ENCODE measurements at places on chromosomes 7 and 10.

DNA sequence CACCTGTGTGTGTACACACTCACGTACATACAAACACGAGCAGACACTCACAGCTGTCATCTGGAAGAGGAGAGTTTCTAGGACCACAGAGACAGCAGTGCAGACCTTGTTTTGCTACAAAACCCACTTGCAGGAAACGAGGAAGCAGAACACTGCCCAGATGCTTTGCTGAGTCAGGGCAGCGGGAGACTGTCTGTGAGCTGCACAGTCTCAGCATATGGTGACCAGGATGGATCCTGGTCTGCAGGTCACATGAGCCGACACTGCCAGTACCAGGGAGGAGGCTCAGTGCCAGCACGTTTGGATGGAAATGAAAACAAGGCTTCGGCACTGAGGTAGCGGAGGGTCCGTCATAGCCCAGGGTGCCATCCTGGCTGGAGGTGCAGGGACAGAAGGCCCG lies 117.6 kb upstream of the DPP6 start:
- DNase-seq = no peak

DNA sequence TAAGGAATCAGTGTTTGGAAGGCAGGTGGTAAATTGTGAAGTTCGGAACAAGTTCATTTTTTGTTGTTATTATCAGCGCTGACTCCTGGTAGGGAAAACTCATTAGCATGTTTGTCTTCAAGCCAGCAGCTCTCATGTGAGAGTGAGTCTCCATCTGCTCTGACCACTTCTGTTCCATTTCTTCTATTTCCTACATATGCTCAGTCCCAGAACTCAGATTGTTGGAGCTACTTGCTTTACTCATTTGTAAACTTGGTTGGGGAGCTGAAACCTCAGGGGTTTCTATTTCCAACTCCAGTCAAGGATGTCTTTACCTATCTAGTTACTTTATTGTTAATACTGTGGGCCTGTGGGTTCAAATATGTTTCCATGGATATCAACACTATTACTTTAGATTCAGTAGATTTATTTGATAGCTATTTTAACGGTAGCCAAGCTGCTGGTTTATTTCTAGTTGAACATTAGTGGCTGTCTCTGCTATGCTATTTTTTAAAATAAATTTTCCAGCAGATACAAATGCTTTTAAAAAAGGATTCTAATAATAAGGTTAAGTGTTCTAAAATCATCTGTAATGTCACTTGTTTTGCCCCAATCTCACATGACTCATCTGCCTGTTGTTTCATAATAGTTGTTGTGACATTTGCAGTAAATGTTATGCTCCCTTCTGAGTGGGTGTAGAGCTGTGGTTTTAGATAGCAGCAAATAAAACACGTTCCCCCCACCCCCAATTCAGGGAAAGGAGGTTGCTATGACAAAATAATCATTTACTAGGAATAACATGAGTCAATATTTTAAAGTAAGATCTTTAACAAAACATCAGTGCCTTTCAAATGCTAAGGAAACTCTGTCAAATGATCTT lies 143.3 kb downstream of the HDAC9 start:
- DNase-seq = no peak

GRCh38 chr10:96367470-96367869 lies 8.7 kb upstream of the OPALIN start:
- no peak for DNase-seq

GRCh38 chr10:109978481-109978880 lies 29.3 kb upstream of the ADD3 start:
- DNase-seq = no peak

DNA sequence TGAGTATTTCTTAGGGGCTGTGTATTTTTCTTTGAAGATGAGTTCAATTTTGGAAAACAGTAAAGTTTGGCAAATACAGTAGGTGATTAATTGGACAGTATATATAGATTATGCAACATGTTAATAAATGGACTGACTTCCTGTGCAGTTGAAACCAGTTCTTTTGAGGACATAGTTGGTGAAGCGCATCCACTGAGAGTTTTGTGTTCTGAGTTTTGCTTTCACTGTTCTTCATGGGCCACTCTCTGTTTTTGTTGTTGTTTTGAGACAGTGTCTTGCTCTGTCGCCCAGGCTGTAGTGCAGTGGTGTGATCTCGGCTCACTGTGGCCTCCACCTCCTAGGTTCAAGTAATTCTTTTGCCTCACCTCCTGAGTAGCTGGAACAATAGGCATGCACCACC lies 109.0 kb downstream of the SDHAF3 start:
- no peak for DNase-seq

Data from SW 1271 (cell line).